ENCODE measurements at places on chromosomes 6 and 20.

GRCh38 chr6:135250751-135251497 is 69.8 kb downstream of the MYB start:
- no peak for DNase-seq

- no peak for DNase-seq
Measured at GRCh38 chr6:137415127-137415833, 78.9 kb downstream of the OLIG3 start.

- DNase-seq: peak; percentile 35
Measured at GRCh38 chr20:61769286-61769832, 296.3 kb downstream of the TAF4 start.

DNA sequence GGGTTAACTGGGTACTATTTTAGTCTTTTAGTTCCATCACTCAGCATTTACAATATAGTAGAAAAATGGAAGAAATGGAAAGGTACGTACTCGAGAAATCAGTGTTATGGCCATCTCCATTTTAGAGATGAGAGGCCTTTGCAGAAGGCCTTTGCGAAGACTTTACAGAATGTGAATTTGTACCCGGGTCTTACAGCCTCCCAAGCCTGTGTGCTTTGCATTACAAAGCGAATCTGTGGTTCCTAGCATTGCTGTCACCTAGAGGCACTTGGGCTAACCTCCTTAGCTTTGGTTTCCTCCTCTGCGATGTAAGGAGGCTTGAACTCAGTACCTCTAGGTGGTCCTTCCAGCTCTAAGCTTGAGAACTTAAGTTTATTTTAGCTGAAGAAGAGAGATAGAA is 10.9 kb downstream of the VAPB start:
- DNase-seq: no peak

DNA sequence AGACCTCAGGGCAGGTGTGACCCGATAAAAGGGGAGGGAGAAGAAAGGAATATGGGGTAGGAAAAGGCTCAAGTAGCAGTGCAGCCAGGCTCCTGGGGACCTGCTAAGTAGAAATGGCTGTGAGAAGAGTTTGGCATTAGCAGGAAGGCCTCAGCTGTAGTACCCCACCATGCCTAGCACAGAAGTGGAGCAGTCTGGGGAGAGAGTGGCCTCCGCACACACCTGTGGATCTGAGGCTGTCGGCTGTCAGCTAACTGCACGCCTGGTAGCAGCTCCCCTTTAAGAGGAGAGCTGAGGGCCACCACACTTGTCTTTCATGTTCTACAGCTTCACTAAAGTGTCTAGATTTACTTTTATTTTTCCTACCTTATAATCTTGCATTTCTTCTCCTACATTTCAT is 24.6 kb downstream of the PDE7B start:
- no peak for DNase-seq

- no peak for DNase-seq
Measured at GRCh38 chr20:13312300-13312699, 91.2 kb downstream of the ISM1 start.

DNA sequence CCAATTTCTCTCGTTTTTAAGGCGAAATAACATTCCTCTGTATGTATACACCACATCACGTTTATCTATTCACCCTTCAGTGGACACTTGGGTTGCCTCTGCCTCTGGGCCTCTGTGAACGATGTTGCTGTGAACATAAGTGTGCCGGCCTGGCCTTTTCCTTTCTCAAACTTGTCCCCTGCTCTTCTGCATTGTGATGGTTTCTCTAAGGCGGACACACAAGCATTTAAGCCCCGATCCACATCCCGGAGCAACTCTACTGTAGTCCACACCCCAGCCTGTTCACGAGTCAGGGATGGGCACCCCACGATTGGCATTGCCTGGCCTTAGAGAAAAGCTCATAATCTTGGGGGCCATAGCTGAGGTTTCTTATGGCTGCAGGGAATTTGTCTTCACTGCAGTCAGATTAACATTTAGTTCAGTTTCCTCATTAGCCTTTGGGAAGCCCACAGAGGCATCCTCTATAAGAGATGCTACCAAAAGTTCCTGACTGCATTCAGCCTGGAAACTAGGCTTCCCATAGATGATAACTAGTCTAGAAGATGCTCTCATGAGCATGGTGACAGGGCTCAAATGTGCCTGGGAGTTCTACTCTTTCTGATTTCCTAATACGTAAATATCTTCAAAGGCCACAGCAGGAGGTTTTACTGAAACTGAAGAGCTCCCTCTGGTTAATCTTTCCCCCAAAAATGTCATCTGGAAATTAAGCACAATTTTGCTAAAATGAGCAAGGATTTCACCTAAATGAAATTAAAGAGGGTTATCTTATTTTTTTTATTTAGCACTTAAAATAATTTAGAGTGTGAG is 762 bp downstream of the ZC3H12D start:
- no peak for DNase-seq

- no peak for DNase-seq
Measured at GRCh38 chr6:154408891-154409500, 52.4 kb upstream of the IPCEF1 start.

DNA sequence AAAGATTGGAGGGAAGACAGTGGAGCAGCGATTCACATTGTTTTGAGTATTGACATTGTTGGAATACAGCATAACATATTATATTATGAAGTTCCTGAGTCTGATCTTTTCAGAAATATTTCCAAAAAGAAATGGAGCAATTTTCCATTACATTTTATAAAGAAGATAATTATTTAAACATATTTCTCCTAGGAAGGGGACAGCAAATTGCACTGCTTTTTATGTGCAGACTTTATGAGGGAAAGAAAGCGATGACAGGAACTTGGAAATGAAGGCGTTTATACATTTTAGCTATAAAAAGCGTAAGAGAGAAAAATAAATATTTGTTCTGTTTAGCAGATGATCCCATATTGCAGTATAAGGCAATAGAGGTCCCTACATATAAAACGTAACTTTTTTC is 117.0 kb upstream of the EDN1 start:
- DNase-seq: no peak

DNA sequence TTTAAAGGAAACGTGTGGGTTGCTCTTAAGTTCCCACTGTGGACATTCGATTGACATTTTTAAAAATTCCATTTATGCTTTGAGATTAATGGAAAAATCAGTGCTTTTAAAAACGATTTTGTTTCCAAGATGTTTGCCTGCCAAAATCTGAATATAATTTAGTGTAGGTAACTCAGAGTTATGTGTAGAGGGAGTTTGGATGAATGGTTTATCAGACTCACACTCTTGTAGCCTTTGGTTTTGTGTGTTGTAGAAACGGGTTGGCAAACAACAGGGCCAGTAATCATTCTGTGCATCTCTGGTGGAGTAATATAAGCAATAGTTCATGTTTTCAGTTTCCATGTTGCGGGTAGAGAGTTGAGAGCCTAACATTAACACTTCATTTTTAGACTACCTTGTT is 140.6 kb downstream of the RPS12 start:
- DNase-seq: no peak

DNA sequence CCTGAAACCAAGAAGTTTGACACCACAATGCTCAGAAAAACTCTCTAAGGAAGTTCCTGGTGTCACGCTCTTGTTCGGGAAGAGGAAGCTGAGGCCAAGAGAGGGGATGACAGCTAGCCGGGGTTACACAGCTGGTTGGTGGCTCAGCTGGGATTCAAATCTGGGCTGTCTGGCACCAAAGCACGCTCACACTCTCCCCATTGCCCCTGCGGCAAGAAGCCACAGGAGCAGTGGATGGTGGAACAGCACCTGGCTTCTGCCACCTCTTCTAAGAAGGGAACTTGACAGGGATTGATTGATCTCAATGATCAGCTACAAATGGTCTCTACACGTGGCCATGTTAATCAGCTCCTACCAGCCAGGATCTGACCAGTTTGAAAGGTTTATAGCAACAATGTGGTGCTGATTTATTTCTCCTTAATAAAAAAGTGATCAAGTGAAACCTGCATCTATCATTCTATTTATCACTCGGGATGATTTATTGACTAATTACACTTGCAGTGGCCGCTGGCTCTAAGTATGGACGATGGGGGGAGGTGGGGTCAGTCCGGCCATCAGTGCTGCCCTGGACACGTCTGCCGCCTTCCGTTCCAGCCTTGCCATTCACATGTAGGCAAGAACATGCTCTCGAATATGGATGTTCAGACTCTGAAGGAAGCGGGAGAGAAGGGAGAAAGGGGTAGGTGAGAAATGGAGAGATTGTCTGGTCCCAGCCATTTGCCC is 71.9 kb upstream of the TOP1 start:
- no peak for DNase-seq

- DNase-seq: no peak
Measured at GRCh38 chr6:52065621-52066020, 21.8 kb downstream of the PKHD1 start.

DNA sequence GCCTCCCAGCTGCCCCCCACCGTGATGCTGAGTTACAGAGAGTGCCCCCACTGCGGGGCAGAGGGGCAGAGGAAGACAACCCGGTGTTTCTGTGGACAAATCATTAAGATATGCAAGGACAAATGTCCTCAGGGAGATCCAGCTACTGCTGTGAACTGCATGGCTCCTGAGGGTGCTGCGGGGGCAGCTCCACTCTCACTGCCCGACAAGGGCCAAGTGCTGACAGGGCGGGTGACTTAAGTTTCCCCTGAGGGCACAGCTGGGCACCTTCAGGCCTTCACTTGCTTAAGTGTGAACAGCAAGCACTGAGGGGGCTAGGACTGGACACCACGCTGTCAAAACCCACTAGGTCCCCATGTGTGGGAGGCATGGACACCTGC is 26.2 kb upstream of the TCFL5 start:
- no peak for DNase-seq

DNA sequence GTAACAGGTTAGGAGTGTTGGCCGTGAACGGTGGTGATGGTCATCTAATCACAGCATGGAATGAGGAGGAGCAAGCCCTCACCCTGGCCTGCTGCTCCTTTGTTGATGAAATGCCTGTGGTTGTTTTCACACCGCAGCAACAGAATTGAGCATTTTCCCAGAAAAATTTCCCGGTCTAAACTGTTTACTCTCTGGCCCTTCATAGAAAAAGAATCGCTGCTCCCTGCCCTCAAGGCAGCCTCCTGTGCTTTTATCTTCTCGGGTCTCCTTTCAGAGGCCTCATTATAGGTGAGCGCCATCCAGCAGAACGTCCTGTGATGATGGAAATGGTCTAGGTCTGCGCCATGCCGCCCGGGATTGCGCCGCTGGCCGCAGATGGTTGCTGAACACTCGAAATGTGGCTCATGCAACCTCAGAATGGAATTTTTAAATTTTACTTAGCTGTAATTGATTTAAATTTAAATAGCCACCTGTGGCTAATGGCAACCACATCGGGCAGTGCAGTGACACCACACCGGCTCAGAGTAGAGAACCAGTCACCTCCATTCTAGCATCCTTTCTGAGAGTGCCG is 30.2 kb downstream of the PHACTR3 start:
- peak; percentile 32 for DNase-seq

DNA sequence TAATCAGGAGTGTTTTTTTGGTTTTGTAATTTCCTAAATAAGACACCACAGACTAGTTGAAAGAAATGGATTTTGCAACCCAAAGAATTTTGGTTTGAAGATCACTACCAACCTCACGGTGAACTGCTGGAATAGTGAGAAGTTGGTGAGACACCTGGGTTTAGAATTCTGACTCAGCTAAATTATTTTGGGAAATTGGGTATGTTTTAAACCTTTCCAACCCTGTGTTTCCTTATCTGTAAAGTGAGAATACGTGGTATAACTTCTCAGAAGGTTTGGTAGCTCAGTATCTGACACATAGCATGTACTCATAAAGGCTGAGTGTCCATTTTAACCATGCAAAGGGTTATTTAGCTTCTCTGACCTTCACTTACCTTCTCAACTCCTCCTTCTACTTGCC is 261.9 kb downstream of the FOXA2 start:
- DNase-seq: no peak

- no peak for DNase-seq
Measured at GRCh38 chr6:111942561-111942960, 69.3 kb upstream of the FYN start.

DNA sequence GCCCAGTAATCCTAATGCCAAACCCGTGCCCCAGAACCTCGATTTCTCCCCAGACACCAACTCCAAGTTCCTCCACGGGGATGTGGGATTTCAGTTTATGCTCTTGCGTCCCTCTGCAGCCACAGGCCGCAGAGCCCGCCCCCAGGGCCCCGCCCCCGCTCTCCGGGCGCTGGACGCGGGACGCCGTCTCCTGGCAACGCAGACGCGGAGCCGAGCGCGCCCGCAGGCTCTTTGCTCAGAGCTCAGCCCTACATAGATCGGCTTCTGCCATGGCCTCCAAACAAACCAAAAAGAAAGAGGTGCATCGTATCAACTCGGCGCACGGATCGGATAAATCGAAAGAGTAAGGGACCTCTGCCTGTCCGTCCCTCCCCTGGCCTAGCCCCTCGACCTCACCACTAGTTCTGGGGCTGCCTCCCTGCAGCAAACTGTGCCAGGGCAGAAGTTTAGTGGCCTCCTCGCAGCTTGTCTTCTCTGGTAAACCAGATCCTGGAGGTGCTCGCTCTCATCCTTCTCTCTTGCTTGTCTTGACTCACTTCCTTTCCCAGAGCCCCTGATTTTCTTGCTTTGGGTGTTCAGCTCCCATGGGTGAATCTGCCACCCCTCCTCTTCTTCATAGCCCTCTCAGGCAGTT is at the start of gene ADGB:
Gene ADGB (plus strand): TSS at position 201 of the 634 bp plus-strand sequence. CDS start 69 bp downstream, at position 270.
- DNase-seq: peak; percentile 86

- no peak for DNase-seq
Measured at GRCh38 chr6:40492187-40492586, 95.0 kb downstream of the LRFN2 start.

DNA sequence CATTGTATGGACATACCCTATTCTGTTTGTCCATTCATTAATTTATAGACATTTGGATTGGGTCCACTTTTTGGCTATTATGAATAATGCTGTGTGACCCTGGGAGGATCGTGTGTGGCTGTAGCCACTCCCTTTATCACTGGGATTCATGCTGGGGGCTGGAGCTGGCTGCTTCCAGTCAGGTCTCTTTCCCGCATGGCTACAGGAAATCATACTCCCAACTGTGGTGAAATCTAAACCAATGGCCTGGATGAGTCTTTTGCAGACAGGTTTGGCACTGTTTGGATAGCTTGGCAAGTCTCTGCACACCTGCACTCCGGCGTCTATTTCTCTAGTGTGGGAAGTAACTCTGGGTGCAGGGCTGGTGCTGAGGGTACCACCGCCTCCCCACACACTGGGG is 80.4 kb downstream of the RIN2 start:
- DNase-seq: no peak

All from posterior vena cava (tissue), 2 donors.